Stimulated activated CD8-positive, alpha-beta memory T cell treated with anti-CD3 and anti-CD28 coated beads, Interleukin-7, amount 100 ng/mL, for 48 hours (primary cell): ENCODE measurements at places on chromosomes 12 and 14.

DNA sequence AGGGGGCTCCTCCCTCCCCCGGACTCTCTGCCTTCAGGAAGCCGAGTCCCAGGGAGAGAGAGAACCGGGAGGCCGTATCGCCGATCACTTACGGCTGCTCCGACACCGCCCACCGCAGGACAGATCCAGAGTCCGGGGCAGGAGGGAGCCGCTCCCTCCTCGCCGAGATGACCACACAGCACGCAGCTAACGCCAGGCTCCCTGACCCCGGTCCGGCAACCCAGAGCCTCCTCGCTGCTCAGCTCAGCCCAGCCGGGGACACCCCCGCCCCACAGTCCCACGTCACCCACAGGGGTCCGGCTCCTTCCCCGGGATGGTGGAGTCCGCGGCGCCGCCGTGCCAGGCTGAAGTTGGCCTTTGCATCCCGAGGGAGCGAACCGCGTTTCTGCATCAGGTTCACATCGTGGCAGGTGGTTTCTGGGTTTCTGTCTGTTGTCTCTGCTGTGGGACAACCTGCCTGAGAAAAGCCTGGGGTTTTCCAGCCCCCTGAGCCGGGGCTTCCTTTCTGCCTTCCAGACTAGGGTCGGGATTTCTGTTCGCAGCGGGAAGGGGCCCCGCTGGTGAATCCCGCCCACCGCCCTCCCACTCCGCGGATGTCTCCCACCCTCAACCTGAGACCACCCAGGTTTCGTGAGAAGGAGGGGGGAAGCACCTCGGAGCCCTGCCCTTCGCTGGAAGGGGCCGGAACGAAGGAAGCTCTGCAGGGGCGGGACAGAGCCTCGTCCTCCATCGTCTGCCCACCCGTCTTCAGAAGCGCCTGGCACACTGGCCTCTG lies 61.2 kb downstream of the NOC4L start:
- no peak for DNase-seq

DNA sequence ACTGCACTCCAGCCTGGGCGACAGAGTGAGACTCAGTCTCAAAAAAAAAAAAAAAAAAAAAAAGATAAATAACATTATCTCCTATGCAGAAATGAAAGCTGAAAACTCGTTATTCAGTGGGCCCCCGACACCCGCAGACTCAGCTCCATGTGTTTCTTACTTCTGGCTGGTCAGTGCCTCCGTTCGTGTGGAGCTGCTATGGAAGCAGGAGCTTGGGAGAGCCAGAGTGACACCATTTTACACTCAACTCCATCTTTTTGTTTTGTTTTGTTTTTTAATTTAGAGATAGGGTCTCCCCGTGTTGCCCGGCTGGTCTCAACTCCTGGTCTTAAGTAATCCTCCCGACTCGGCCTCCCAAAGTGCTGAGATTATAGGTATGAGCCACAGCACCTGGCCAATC lies 13.3 kb upstream of the PLEKHG6 start:
- no peak for DNase-seq

DNA sequence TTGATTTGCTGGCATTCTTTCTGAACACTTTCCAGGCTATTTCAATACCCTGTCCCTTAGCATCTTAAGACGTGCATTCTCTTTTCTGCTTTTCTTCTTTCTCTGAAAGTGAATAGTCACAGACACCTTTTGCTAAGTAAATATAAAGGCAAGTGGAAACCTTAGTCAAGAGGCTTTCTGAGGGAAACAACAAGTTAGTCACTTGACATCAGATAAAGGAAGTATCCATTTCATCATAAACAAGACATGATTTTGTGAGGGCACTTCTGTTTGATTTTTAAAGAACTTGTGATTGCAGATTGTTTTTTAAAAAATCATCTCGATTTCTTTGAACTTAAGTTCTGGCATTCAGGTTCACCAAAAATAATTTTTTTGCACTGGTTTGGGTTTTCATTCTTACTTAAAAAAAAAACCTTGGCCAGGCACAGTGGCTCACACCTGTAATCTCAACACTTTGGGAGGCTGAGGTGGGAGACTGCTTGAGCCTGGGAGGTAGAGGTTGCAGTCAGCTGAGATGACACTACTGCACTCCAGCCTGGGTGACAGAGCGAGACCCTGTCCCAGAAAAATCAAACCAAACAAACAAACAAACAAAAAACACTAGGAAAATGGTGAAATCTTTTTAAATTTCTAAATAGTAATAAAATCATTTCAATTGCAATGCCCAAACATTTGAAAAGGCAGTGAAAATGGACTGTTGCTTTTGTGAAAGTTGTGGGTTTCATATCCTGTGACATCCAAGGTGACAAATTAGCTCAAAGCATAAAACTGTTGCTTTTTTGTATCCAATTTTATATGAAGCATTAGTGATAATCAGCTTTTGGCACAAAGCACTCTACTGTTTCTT lies 8.3 kb upstream of the KLHL42 start:
- DNase-seq, result no peak

DNA sequence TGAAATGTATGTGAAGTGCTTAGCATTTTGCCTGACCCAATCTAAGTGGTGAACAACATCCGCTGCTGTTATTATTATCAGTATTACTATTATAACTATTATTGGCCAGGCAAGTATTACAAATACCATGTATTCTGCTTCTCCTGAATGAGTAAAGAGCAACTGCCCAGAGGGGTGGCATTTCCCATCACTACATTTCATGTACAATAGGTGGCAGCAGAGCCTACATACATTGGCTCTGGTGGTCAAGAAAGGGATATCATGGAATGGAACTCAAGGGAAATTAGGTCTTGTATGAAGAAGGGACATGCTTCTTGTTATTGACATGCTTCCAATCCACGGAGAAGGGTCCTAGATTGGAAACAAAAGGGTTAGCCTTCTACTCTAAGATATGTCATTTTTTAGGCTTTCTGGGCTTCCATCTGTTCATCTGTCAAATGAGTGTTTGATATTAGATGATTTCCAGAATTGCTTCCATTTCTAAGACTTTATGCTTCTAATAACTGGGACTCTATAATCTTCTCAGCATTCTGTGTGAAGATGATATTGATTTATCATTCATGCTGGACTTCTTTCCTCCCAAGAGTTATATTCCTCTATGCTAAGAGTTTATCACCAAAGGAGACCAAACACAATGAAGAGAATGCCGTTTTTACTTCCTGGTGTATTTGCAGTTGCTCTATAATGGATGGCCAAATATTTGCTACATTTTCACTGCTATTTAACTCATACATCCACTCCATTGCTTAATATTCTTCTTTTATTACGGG lies 239.1 kb downstream of the SSPN start:
- no peak for DNase-seq

GRCh38 chr12:124445121-124445718 lies 122.2 kb downstream of the NCOR2 start:
- DNase-seq, result no peak

DNA sequence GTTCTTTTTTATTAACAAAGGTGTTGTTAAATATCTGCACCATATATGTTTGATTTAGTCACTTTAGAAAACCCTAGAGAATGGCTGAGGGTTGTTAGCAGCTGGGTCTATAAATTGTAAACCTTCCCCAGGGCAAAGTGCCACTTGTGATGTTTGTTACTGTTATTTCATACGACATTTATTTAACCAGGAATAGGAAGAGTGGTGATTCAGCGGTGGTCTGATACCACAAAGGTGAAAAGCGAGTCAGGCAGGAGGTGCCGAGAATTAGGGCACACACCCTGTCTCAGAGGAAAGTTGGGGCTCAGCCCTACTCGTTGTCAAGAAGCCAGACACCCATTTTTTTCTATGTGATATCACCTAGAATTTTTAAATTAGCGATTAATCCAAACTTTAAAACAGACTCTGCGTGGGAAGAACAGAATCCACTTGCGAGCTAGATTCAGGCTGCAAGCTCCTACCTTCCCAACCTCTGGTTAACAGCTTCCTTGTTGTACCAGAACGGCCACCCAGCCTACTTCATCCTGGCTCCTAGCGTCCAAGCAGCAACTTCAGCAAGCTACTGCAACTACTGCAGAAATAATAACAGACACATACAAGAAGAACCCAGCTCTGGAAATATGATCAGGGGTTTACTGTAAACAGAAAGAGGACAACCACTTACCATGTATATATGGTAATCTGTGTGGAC lies 126.7 kb downstream of the TMEM132D start:
- DNase-seq, result no peak

GRCh38 chr12:104410326-104410725 lies 46.4 kb upstream of the CHST11 start:
- no peak for DNase-seq

DNA sequence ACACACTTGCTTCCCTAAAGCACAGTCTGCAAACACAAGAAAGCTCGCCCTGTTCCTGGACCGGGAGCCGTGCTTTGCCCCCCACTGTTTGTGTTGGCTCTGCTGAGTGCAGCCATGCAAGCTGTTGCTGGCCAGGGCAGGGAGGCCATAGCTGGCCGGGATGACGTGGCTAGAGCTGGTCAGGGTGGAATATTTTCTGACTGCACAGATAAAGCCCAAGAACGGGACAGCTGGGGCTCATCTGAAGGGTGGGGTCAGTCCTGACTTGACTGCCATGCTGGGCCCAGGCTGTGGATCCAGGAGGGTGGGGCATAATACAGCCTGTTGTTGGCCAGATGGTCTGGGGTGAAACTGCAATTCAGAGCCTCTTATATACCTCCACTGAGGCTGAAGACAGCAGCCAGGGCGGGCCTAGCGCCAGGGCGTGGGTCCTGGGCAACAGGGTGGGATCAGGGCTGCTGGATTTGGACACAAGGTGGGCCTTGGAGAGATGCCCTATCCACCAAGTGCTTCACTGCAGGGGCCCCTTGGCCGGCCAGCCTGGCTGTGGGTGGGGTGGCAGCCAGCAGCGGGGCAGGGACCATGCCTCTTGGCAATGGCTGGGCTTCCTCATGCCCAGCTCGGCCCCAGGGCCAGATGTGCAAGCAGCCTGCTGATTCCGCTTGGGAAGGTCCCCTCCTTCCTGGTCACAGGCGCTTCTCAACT lies 14.8 kb downstream of the KMT5A start:
- DNase-seq, result no peak

DNA sequence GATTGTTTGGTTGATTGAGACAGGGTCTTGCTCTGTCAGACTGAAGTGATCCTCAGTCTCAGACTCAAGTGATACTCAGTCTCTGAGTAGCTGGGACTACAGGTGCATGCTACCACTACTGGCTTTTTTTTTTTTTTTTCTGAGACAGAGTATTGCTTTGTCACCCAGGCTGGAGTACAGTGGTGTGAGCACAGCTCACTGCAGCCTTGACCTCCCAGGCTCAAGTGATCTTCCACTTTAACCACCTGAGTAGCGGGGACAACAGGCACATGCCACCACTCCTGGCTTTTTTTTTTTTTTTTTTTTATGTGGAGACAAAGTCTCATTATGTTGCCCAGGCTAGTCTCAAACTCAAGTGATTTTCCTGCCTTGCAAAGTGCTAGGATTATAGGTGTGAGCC lies 31.8 kb downstream of the CPSF2 start:
- no peak for DNase-seq

DNA sequence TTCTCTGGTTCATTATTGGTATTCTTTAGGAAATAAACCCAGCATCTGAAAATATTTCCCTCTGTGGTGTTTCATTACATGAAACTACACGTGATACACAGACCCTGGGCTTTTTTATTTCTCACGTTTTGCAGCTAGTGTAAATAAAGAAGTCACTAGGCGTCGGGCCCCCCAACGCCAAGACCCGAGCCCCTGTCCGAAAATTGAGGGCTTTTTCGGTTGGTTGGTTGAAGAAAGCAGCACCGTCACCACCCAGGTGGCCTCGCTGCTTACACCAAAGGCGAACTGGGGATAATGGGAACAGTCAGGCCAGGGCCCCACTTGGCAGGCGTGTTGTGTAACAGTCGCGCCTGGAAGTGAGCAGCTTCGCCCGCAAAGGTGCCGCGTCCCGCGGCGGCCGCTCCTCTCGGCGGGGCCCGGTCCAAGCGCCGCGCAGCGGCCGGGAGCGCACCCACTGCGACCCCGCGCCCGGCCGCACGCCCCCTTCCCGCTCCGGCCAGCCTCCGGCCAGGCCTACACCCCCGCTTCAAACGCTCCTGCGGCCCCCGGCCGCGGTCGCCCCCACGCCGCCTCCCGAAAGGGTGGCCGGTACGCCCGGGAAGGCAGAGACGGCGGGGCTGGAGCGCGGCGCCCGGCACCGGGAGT lies 1.2 kb downstream of the DUSP16 start:
- no peak for DNase-seq

DNA sequence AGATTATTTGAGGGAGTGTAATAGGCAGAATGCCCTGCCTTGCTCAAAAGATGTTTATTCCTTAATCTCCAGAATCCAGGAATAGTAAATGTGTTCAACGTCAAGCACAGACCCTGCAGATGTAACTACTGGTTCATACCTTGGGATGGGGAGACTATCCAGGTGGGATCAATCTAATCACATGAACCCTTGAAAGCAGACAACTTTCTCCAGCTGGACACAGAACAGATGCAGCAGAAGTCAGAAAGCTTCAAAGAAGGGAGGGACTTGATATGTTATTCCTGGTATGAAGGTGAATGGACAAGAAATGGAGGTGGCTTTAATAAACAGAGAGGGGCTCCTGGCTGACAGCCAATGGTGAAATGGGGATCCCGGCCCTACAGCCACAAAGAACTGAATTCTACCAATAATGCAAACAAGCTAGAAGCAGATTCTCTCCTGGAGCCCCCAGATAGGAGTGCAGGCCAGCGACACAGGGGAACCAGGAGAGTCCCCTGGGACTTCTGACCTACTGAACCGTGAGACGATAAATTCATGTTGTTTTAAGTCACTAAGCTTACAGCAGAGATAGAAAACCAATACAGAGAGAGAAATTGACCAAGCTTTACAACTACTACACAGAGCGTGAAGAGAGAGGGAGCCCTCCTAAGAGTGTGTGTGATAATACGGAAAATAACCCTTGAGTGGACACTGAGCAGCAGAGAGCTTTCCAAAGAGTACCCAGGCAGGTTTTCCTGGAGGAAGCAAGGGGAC lies 133.5 kb upstream of the TMEM132C start:
- DNase-seq, result no peak

- DNase-seq, result no peak
These were observed 322.4 kb downstream of the BCL11B start for GRCh38 chr14:98949481-98950135.

- no peak for DNase-seq
These were observed 459.2 kb downstream of the RAD51B start for GRCh38 chr14:68278576-68279436.

- DNase-seq, result no peak
These were observed 179.9 kb downstream of the ADCK1 start for GRCh38 chr14:77979666-77980351.

DNA sequence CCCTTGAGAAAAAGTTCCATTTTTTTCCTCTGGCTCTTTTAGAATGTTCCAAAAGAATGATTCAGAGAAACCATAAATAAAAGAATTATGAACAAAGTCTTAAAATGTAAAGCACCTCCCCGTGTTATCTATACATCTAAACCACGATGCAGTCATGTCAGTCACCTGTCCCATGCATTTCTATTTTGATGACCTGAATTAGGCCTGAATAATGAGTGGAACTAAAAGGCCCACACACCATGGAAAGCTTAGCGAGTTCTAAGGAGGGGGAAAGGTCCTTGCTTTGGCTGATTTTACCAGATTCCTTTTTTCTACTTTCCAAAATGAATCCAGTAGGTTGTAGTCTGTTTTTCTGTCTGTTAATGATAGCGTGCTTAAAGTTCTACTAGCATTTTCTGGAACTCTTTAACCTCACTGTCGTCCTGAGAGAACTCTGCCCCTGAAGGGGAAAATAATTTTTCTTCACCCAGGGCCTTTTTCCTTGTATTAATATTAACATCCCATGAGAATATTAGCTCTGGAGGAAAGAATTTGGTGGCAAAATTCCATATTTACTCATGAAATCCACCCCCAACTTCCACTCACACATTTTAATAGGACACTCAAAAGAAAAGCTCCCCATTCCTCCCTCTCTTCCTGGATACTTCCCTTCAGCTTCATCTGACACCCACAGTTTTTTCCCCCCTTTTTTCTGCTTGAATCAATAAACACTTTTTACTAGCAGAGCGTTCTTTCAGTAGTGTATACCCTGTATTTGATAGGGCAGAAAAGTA lies 266.3 kb upstream of the DIO2 start:
- no peak for DNase-seq
